ENCODE measurements at places on chromosomes 6 and 20. TPM values are rescaled to one million over a fixed set of nuclear protein-coding genes. Genes with fewer than 3 reads are reported as not detected.

Gene POM121L2
- total RNA-seq = not detected

Gene MAS1L
- not detected for total RNA-seq

Gene ROS1
- total RNA-seq = 0.71 TPM

Gene MYLK2
- total RNA-seq = 3.0 TPM

Gene ZKSCAN8
- total RNA-seq = 11.9 TPM

Gene MYCT1
- total RNA-seq = 0.06 TPM

Gene SLC22A16
- not detected for total RNA-seq

Gene POFUT1
- 36.9 TPM for total RNA-seq

Gene HDGFL1
- total RNA-seq = not detected

Gene SLCO4A1
- total RNA-seq = 16.3 TPM

Gene ZSCAN31
- 36.1 TPM for total RNA-seq

Gene GPR63
- 3.0 TPM for total RNA-seq

Gene ZNF831
- total RNA-seq = not detected

Gene KIF6
- 0.11 TPM for total RNA-seq

Gene CYP24A1
- 1.0 TPM for total RNA-seq

Gene PHACTR1
- total RNA-seq = 13.2 TPM

Gene HTR1B
- total RNA-seq = not detected

Gene ENPP4
- total RNA-seq = 19.6 TPM

Gene RFX6
- total RNA-seq = not detected

Gene EYS
- not detected for total RNA-seq

Gene PAX1
- 0.12 TPM for total RNA-seq

Gene PNLDC1
- not detected for total RNA-seq

Data from Daoy (cell line).